ENCODE measurements at places on chromosomes 7 and 10.

GRCh38 chr10:11468126-11468742 lies 143.2 kb downstream of the USP6NL start:
- no peak for DNase-seq

DNA sequence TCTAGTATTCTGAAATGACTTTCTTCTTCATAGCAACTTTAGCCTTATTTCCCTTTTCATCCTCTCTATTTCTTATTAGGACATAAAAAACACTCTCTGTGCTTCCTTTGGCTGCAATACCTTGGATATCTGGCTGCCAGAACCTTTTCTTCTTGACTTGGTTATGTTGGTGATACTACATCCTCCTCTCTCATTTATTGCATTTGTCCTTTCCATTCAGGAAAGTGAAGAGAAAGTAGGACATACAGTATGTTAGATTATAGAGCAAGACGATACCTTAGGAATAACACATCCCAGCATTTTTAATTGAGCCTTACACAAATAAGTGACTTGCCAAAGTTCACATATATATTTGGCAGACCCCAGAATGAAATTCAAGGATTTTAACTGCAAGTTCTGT lies 210.1 kb upstream of the PPP1R3A start:
- no peak for DNase-seq

DNA sequence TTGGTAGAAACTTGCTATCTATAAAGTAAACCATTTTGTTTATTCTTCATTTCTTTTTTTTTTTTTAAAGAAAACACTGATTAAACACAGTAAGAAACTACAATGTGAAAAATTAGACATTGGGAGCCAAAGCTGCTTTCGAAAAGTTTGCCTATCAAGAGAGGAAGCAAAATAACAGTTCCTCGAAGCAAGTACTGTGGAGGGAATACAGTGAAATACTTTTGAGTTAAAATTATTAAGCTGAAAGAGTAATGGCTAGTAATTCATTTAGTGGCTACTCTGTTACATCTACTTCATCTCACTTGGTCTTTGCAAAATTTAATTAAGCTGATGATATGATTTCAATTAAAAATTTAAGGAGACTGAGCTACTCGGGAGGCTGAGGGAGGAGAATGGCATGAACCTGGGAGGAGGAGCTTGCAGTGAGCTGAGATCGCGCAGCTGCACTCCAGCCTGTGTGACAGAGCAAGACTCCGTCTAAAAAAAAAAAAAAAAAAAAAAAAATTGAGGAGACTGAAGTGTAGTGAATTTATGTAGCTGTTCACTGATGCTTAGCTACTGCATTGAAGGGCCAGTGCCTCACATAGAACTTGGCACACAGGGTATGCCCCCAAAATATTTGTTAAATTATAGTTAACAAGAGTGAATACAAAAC lies 982.1 kb upstream of the MBL2 start:
- DNase-seq = no peak

DNA sequence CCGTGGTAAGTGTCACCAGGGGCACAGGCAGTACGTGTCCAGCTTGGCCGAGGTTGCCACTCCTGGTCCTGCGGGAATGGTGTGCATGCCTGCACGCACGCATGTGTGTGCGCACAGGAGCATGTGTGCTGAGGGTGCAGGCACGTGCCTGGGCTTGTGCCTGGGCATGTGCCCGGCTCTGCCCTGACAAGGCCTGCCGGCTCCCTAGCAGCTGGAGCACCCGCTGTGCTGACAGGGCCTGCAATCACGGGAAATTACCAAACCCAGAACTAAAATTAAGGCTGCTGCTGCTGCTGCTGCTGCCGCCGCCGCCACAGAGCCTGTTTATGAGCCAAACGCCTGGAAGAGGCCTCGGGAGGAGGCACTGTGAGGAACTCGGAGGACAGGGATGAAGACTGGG lies 28.7 kb downstream of the GHRHR start:
- no peak for DNase-seq

GRCh38 chr7:11428877-11429581 lies 403.0 kb downstream of the THSD7A start:
- no peak for DNase-seq

Data from T1000 (cell line).